ENCODE measurements at places on chromosomes 5 and 9. TPM values are rescaled to one million over a fixed set of nuclear protein-coding genes. Genes with fewer than 3 reads are reported as not detected.

The FBP1 gene
- 34.4 TPM for total RNA-seq

- DNase-seq = peak; percentile 87
These were observed 35.9 kb upstream of the ARSB start for GRCh38 chr5:79020861-79021561.

GRCh38 chr9:132182314-132183091 is 20.6 kb downstream of the NTNG2 start:
- DNase-seq = peak; percentile 43

GRCh38 chr5:136814619-136815378 is 449.5 kb upstream of the TRPC7 start:
- DNase-seq = peak; percentile 70

All from stomach (tissue), 19 donors.